ENCODE measurements at places on chromosomes 3 and 15.

DNA sequence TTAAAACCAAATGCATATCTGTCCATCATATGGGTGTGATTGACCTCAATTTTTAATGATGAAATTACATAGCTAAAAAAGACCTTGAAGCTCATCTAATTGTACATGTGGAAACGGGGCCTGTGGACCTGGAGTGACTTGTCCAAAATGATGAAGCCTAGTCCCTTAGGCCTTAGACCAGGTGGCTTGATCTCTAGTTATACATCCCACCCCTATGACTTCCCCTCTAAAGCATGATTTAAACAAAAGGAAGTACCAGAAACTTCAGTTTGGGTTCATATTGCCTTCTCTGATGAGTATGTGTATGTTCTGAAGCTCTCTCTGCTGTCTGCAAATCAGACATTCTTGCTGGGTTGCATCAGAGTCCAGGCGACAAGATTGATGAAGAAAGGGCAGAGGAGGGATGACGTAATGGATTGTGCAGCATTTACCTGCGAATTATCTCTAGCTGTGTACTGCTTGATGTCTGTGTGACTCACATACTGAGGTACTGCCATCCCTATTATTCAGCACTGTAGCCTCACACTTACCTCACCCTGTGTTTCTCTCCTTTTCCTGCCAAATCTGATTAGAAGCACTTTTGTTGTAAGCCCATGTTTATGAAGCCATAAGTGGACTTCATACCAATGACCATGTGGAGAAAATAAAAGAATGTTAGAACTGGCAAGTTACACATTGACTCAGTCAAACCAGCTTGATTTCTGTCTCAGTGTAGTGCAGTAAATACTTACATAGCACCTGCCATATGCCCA is 111.5 kb downstream of the FILIP1L start:
- DNase-seq, result peak; percentile 99

DNA sequence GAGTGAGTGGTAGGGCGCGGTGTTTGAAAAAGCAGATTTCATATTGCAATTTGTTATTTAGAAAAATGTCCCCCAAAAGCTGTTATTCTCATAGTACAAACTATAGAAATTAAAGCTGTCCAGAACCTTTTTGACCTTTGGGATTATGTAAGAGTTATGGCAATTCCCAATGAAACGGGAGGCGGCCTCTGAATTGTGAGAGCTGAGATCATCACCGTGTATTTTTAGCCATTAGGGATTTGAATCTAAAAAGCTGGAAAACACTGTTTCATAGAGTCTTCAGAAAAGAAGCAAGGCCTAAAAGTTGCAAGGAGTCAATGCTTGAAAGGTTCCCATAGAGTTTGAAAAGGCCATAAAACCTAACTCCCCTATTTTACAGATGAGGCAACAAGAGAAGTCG is 38.6 kb upstream of the SLC25A26 start:
- no peak for DNase-seq

- peak; percentile 99 for DNase-seq
Observed at GRCh38 chr3:143464850-143465249, 345.3 kb downstream of the CHST2 start.

GRCh38 chr3:33936171-33936920 is 137.9 kb downstream of the PDCD6IP start:
- DNase-seq, result no peak

DNA sequence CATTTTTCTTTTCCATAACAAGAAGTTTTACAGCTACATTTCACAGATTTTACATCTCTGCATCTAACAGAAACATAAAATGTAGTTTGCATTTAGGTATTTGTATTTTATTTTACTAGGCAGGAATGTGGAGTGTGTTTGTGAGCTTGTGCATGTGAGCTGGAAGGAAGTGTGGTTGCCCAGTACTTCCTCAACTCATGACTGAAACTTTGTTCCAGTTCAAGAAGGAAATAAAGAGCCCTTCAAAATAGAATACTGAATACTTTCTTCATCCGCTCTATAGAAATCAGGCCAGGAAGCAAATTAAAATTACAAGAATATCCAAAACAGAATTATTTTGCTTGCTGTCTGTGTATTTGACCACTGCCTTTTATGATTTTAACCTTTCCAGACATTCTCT is 81.3 kb downstream of the CHL1 start:
- peak; percentile 18 for DNase-seq

- DNase-seq, result no peak
Observed at GRCh38 chr3:196142202-196142956, 60.5 kb upstream of the TFRC start.

Data from kidney tubule cell (primary cell).